ENCODE measurements at places on chromosomes 2 and 18. TPM values are rescaled to one million over a fixed set of nuclear protein-coding genes. Genes with fewer than 3 reads are reported as not detected.

- DNase-seq: peak; percentile 34
Observed at GRCh38 chr2:117832905-117833613, 18.6 kb downstream of the DDX18 start.

- DNase-seq: no peak
Observed at GRCh38 chr2:172063446-172063845, 21.9 kb upstream of the DLX1 start.

GRCh38 chr2:126370201-126370600, 285.8 kb upstream of the GYPC start:
- no peak for DNase-seq

GRCh38 chr2:43225093-43225787, 1.2 kb downstream of the ZFP36L2 start:
- peak; percentile 87 for DNase-seq

DNA sequence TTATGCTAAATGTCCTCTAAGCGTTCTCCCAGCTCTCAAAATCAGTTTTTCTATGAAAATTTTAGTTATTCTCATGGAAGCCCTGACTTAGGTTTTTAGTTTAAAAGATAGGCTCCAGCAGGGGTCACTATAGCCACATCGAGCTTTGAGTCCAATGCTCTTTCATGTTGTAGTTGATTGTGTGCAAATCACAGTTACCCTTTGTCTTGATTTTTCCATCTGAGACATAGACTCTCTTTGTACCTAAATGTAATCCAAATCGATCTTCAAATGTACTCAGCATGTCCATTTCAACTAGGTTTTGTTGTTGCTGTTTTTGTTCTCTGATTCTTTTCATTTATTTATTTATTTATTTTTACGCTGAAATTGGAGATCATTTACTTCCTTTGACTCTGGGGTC, 26.4 kb upstream of the MSTN start:
- DNase-seq: peak; percentile 55

The SCN7A gene
- 23.6 TPM for total RNA-seq

The GPAT2 gene
- total RNA-seq: 3.9 TPM

The IL1RN gene
- not detected for total RNA-seq

DNA sequence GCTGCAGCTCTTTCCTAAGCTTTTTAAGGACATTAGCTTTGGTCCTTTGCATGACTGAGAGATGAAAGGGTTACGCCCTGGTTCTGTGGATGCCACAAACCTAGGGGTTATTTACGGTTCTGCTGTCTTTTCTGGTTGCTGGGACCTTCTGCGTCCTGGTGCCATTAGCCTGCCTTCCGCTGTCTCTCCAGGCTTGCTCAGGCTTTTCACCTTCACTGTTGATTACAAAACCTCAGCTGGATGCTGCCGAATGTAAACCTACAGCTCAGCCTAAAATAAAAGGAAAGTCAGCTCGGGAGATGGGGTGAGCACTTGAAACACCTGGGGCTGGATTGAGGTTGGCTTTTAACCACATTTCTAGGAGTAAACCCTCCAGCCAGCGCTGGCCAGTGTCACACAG, 130.9 kb upstream of the ARHGAP28 start:
- DNase-seq: no peak

The MC5R gene
- not detected for total RNA-seq

The SLC25A12 gene
- total RNA-seq: 16.9 TPM

The C2orf92 gene
- total RNA-seq: 0.77 TPM

DNA sequence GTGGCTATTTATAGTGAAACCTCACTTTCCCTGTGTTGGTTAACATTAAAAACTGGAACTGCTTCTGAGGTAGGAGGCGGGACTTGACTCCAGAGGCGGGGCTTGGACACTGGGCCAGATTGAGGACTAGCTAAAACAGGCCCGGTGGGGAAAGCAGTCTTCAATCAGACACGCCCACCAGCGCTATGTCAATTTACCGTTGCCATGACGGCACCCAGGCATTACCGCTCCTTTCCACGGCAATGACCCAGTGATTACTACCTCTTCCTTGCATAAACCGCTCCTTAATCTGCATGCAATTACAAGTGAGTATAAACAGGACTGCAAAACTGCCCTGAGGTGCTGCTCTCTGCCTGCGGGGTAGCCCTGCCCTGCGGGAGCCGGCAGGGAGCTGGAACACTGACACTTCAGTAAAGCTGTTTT, 35.3 kb downstream of the LRRFIP1 start:
- peak; percentile 87 for DNase-seq

- no peak for DNase-seq
Observed at GRCh38 chr18:57648414-57648813, 26.8 kb upstream of the NARS1 start.

DNA sequence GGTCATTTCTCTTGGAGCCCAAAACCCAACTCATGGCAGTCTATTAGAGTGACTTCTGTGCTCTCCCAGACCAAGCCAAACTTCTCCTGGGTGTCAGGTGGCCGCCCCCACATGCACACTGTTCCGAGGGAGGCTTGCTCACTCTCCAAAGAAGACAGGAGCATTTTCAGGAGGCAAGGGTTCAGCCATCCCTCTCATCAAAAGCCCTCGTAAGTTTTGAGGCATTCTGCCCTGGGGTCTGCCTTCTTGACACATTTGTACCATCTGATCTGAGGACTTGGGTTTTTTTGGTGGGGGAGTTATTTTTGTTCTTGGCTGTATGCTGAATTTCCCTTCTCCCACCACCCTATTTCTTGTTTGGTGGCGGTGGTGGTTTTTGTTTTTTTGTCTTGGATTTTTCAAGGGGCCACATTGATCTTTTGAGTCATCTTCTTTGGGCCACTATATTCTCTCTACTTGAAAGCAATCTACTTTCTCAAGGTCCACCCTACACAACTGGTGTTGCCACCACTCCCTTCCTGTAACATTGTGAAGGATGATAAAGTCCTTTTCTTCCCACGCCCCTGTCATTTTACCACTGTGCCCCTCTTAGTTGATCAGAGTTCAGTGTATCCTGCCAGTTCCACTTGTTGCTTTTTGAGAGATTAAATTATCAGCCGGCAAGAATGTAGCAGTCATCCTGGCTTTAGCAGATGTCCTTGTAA, 255.8 kb downstream of the CYP26B1 start:
- no peak for DNase-seq

DNA sequence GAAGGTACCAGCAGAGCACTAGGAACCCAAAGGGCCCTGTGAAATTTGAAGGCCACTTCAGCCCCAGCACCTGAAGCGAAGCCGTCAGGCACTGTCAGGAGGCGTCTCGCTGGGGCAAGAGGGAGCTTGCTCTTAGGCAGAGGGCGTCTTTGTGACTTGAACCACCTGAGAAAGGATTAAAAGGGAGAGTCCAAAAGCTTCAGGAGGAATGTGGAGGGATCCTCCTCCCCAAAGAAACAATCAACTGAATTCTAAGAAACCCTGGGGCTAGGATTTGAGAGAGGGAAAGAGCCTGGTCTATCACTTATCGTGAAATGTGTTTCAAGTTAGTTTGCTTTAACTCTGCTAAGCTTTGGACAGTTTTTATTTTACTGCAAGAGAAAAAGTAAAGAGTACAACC, 324.9 kb upstream of the SOX11 start:
- no peak for DNase-seq

DNA sequence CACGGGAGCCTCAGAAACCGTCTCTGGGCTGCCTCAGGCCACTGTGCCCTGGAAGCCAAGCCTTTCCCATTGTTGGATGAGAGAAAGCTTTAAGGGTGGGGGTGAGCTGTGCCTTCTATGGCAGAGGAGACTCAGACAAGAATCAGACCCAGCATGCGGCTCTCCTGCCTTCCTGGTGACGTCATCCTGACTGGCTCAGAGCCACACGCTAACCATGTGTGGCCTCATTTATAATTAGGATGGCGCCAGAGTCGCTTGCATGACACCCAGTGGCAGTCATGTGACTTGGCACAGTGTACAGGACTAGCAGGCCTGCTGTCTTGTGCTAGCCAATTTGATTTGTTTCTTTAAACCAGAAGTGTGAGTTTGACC, 99.1 kb downstream of the SH3BP4 start:
- DNase-seq: peak; percentile 94

DNA sequence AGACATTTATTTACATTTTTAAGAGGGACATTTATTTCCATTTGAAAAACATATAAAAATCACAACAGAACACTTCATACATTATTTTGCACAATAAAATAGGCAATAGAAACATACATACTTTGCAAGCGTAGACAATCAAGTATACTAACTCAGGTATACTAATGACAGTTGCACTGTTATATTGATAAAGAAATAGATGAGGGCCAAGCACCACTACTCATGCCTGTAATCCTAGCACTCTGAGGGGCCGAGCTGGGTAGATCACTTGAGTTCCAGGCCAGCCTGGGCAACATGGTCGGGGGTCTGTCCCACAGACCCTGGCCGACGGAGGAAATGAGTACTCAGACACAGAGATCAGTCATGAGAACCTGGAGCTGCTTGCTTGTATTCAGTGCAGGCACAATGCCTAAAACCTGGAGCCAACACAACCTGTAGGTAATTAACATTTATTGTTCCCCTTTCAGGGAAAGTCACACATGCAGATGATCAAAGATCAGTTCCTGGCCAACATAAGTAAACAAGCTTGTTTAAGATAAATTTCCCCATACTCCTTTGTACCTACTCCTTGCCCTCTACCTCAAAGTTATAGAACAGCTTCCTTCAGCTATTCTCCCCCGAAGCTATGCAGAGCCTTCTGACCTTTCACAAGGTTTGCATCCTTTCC, 1960.2 kb downstream of the SUCLG1 start:
- DNase-seq: no peak

DNA sequence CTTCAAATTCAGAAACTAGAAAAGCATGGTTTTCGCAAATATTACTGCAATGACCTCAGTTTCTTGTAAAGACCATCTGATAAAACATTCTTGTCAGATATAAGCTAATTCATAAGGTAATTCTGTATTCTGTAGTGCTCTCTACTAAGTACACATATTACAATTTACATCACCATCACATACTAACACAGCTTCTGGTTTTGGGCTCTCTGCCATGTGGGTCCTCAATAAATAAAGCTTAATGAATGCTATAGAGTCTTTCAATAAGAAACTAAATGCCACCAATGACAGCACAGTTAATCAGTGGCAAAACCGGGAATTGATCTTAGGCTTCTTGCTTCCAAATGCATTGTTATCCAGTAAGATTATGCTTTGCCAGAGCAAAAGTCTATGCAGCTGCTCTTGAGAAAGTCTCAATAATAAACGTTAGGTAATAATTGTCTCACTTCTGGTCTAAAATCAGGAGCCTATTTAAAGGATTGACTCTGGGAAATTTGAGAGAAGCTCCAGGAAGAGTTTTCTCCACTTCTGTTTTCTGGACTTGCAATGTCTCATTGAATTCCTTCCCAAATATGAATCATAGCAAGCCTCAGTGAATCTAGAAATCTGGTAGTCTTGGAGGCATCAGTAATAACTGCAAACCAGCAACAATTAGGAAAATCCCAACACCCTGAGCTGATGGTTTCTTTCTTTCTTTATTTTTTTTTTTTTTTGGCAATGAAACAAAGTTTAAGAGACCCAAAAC, 67.9 kb upstream of the RAPGEF4 start:
- DNase-seq: peak; percentile 44

GRCh38 chr18:45353530-45353929, 261.7 kb upstream of the SLC14A2 start:
- no peak for DNase-seq

The HOXD13 gene
- total RNA-seq: not detected

GRCh38 chr2:110871637-110872036, 139.3 kb downstream of the ACOXL start:
- no peak for DNase-seq

GRCh38 chr18:38368246-38368645, 802.6 kb upstream of the CELF4 start:
- no peak for DNase-seq

The HOXD4 gene
- total RNA-seq: not detected

- peak; percentile 75 for DNase-seq
Observed at GRCh38 chr2:11292464-11293255, 51.8 kb downstream of the ROCK2 start.

The ACKR3 gene
- total RNA-seq: 0.17 TPM

GRCh38 chr2:162424816-162425215, 80.9 kb downstream of the GCA start:
- no peak for DNase-seq

The CHST9 gene
- not detected for total RNA-seq

The EML6 gene
- 1.3 TPM for total RNA-seq

- peak; percentile 87 for DNase-seq
Observed at GRCh38 chr18:33928231-33928630, 296.5 kb downstream of the NOL4 start.

- no peak for DNase-seq
Observed at GRCh38 chr18:24003903-24004640, 10.5 kb upstream of the TTC39C start.

The MBD5 gene
- 26.1 TPM for total RNA-seq

- DNase-seq: no peak
Observed at GRCh38 chr2:4618141-4618540, 914.8 kb downstream of the DCDC2C start.

GRCh38 chr18:65822826-65823225, 72.0 kb downstream of the CDH7 start:
- no peak for DNase-seq

The CRYGC gene
- total RNA-seq: not detected

DNA sequence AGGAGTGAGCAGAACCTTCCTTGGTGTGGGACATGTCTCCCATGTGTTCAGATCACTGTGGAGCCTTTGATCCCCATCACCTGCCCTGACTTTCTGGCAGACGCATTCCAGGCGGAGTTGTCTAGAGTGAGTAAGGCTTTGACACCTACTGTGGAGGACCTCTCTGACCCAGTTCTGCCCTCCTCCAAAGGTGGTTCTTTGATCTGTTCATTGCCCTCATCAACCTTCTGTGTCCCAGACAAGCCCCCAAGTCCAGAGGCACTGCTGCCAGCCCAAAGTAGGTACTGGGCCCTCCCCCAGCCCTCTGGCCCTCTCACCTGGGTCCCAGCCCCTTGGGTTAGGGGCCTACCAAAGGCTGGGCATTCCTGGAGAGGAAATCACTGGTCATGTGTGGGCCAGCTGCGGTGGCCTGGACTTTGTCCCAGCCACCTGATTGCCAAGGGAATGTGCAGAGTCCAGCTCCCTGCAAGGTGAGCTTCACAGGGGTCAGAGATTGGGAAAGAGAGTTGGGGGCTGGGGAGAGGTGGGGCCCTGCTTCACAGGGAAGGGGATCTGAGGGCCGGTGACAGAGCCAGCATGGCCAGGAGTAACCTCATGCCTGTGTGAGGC, 12.1 kb upstream of the FAHD2A start:
- DNase-seq: no peak

The CIAO1 gene
- 85.3 TPM for total RNA-seq

The TDRD15 gene
- total RNA-seq: not detected

The AQP12B gene
- total RNA-seq: not detected

- DNase-seq: no peak
Observed at GRCh38 chr2:68214381-68214780, 38.0 kb downstream of the PPP3R1 start.

The KIAA2012 gene
- under 0.01 TPM for total RNA-seq

The NOSTRIN gene
- not detected for total RNA-seq

- DNase-seq: no peak
Observed at GRCh38 chr2:43490252-43490786, 105.5 kb downstream of the THADA start.

GRCh38 chr2:196128749-196129148, 42.6 kb downstream of the STK17B start:
- no peak for DNase-seq

The SH3RF3 gene
- 10.1 TPM for total RNA-seq

DNA sequence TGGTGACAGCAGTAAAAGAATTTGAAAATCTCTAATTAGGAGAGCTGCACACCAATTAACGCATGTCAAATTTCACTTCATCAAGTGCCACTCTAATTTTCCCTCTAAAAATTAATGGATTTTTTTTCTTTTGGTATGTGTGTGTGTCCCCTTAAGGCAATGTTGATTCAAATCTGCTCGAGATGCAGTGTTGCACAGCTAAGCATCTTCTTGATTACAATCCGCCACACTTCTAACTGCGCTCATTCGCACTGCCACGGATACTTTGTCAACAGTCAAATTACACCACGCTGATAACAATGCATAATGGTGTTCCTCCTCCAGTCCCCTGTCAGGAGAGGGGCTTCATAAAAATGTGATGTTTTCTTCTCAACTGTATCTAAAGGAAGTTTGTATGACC, 261.4 kb downstream of the MEIS1 start:
- DNase-seq: no peak
